Stomach (tissue), 19 donors: ENCODE measurements at places on chromosomes 6 and 20. TPM values are rescaled to one million over a fixed set of nuclear protein-coding genes. Genes with fewer than 3 reads are reported as not detected.

Gene TMEM170B
- total RNA-seq: 0.29 TPM

Gene ZC3H12D
- 1.1 TPM for total RNA-seq

- no peaks in the 10 kb centered on the region for H3K4me1 ChIP-seq
- no peak for DNase-seq
- no peaks in the 10 kb centered on the region for H3K27me3 ChIP-seq
- no peak overlapping the region for H3K4me3 ChIP-seq
- no peak overlapping the region for H3K27ac ChIP-seq
Observed at GRCh38 chr20:36991703-36992102, 40.2 kb upstream of the SAMHD1 start.

GRCh38 chr6:36367743-36368142, 19.7 kb downstream of the ETV7 start:
- DNase-seq: no peak
- no peak overlapping the region for H3K27ac ChIP-seq
- H3K4me3 ChIP-seq: no peak overlapping the region
- peaks cover 31% of the 10 kb centered on the region for H3K36me3 ChIP-seq
- no peaks in the 10 kb centered on the region for H3K27me3 ChIP-seq

- no peaks in the 10 kb centered on the region for H3K27me3 ChIP-seq
- H3K27ac ChIP-seq: peak overlapping the region; percentile 12
- DNase-seq: no peak
- no peak overlapping the region for H3K4me3 ChIP-seq
- peaks cover 35% of the 10 kb centered on the region for H3K4me1 ChIP-seq
Observed at GRCh38 chr6:111747829-111748228, 125.4 kb downstream of the FYN start.

GRCh38 chr6:105136431-105137350, 43.1 kb downstream of the POPDC3 start:
- H3K4me1 ChIP-seq: peaks cover 22% of the 10 kb centered on the region
- H3K36me3 ChIP-seq: no peaks in the 10 kb centered on the region
- peak overlapping the region; percentile 81 for H3K27ac ChIP-seq

Gene ULBP3
- not detected for total RNA-seq

GRCh38 chr6:31587791-31588777, 2.0 kb downstream of the LST1 start:
- H3K4me3 ChIP-seq: peak overlapping the region; percentile 31
- H3K27ac ChIP-seq: no peak overlapping the region
- H3K4me1 ChIP-seq: peaks cover 7% of the 10 kb centered on the region
- H3K36me3 ChIP-seq: no peaks in the 10 kb centered on the region
- no peaks in the 10 kb centered on the region for H3K27me3 ChIP-seq
- DNase-seq: no peak

Gene HCRTR2
- total RNA-seq: not detected

Gene RHAG
- 0.92 TPM for total RNA-seq

DNA sequence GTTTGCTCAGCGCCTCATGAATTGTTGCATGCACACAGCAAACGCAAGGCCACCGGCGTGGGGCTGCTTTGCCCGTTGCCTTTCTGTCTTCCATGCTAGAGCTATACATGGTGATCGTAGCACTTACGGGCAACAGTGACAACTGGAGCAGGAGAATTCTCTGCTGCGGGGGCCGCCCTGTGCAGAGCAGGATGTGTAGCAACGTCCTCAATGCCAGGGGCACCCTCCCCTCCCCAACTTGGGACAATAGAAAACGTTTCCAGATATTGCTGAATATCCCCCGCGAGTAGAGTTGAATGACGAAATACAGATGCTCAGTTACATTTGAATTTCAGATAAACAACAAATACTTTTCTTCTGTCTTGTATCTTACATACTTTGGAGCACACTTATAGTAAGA, 198.7 kb downstream of the TFAP2C start:
- H3K27ac ChIP-seq: no peak overlapping the region
- H3K36me3 ChIP-seq: no peaks in the 10 kb centered on the region
- no peaks in the 10 kb centered on the region for H3K4me1 ChIP-seq
- DNase-seq: no peak

DNA sequence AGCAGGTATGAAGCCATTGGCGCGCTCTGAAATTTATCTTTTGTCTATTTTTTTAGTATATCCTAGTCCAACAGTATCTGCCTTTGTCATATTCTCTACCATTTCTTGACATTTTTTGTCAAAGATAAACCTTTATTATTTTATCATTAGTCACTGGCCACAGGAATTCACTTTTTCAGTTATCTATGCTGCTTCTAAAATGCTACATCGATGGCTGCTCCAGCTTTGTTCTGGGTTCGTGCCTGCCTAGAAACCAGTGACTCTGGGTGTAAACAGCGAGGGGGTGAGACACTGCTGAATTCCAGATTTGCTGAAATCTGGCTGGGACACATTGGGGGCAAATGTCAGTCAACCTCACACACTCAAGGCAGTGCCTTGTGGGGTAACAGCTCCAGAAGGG, 193.4 kb downstream of the CDC5L start:
- H3K4me1 ChIP-seq: no peaks in the 10 kb centered on the region
- DNase-seq: no peak
- H3K27ac ChIP-seq: no peak overlapping the region
- H3K4me3 ChIP-seq: no peak overlapping the region
- H3K27me3 ChIP-seq: no peaks in the 10 kb centered on the region

Gene CALHM5
- under 0.01 TPM for total RNA-seq

DNA sequence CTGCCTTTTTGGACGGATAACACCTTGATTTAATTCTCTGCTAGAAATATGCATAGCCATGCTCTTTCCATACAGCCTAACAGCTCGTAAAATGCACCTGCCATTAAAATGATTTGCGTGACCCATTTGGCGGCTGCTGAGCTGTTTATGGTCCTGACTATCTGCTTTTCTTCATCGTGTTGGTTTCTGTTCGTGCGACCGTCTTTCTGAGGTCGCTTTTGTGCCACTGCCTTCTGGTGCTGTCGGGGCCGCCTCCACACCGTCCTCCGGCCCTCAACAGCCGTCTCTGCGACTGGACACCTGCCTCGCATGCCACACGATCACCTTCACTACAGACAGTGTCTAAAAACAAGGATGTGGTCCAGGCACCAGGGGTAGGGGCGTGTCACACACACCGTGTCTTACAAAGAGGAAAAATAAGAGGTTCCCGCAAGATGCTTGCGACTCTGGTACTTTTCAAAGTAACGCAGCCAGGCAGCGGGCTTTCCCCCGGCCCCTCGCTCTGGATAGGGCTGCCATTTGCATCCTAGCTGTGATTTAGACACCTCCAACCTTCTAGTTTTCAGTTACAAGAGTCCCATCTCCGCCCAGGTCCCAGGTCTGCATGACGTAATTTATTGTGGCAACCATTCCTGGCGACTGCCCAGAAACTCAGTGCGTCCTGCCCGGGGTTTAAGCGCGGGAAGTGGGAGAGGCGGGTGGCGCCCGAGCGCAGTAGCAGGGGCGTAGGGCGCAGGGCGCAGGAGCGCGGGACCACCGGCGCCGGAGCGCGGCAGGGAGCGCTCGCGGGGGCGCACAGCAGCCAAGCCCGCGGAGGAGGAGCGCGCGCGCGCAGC, at the start of gene STMND1:
STMND1 (plus strand) TSS at position 629 of the 836 bp plus-strand sequence. CDS start 208 bp downstream, outside the sequence.
- peak; percentile 80 for DNase-seq
- peaks cover 19% of the 10 kb centered on the region for H3K4me1 ChIP-seq
- H3K27me3 ChIP-seq: no peaks in the 10 kb centered on the region

DNA sequence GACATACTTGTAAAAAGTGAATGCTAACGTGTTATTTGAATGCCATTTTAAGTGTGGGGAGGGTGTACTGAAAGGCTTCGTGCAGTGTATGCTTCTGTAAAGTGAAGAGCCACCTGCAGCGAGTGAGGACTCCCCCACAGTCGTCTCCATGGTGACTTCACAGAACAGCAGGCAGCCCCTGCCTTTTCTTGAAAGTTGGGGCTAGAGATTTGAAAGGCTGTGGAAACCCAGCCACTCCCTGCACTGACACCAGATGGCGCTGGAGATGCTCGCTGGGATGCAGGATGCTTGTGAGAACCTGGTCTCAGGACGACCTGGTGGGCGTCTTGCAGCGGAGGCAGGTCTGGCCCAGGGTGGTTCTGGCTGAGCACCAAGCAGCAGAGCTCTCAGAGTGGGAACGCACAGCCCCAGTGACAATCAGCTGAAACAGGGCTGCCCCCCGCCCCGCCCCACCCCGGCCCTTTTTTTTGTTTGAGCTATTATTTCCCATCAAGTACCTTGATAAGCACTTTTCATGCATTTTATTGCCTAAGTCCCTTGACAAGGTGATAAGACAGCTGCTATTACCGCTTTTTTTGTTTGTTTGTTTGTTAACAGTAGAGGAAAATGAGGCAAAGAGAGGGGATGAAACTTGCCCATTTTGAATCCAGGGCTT, 150.3 kb downstream of the SYCP2 start:
- no peaks in the 10 kb centered on the region for H3K27me3 ChIP-seq
- peak; percentile 60 for DNase-seq
- H3K4me3 ChIP-seq: no peak overlapping the region
- no peaks in the 10 kb centered on the region for H3K4me1 ChIP-seq
- H3K36me3 ChIP-seq: no peaks in the 10 kb centered on the region
- no peak overlapping the region for H3K27ac ChIP-seq

DNA sequence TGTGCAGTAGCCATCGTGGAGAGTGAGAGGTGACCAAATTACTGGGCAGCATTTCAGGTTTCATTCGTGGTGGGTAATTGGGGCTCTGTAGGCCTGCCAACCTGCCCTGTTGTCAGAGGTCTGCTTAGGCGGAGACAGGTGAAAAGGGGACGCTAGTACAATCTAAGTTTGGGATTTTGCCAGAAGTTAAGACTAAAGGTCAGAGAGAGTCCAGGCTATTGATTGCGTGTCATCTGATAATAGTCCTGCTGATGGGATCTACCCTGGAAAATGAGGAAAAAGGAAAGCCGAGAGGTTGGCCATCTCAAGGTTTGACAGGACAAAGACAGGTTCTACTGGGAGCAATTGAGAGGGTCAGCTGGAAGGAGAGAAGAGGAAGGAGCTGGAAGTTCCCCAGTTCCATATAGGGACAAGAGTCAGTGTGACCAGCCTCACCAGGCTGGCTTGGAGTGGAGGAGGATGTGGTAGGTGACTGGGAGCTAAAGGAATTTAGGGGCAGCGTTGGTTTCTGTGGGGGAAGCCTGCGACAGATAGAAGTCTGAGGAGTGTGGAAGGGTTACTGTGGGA, 10.9 kb downstream of the ARFGEF2 start:
- H3K27ac ChIP-seq: peak overlapping the region; percentile 10
- no peak overlapping the region for H3K4me3 ChIP-seq
- no peaks in the 10 kb centered on the region for H3K36me3 ChIP-seq
- DNase-seq: no peak
- peaks cover 62% of the 10 kb centered on the region for H3K4me1 ChIP-seq
- H3K27me3 ChIP-seq: no peaks in the 10 kb centered on the region

- no peaks in the 10 kb centered on the region for H3K36me3 ChIP-seq
- H3K4me1 ChIP-seq: peaks cover 19% of the 10 kb centered on the region
- H3K27me3 ChIP-seq: no peaks in the 10 kb centered on the region
- no peak overlapping the region for H3K27ac ChIP-seq
- no peak for DNase-seq
- no peak overlapping the region for H3K4me3 ChIP-seq
Observed at GRCh38 chr20:25408890-25409289, 1.4 kb downstream of the GINS1 start.

- H3K27me3 ChIP-seq: no peaks in the 10 kb centered on the region
- DNase-seq: no peak
- H3K4me3 ChIP-seq: no peak overlapping the region
- no peaks in the 10 kb centered on the region for H3K4me1 ChIP-seq
- no peak overlapping the region for H3K27ac ChIP-seq
- no peaks in the 10 kb centered on the region for H3K36me3 ChIP-seq
Observed at GRCh38 chr6:21634582-21634981, 41.0 kb downstream of the SOX4 start.

Gene KCNK5
- 6.7 TPM for total RNA-seq

DNA sequence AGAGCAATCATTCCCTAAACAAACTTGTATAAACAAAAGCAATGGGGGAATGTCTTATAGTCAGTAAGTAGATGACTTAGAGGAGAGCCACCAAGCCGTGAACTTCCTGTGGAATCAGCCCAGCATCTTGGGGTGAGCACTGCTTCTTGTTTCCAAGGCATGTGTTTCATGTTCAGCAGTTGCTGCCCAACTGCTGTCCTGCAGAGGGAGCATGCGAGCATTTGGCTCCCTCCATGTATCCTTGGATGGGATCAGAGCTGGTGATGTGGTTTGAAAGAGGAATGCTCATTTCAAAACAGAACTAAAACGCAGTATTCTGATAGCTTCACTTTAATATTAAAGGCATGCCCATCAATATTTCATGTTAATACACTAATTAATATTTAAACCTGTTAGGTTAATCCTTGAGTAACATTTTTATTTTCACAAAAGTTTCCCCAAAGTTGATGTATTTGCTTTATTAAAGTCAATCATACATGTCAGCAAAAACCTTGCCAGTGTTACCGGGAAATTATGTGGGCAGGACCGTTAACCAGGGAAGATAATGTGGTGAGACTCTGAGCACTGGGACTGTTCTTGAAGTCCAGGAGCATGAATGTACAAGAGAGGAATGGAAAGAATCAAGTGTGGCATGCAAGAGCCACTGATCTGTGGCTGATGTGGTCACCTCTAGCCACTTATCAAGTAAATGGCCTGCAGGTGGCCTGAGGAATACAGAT, 172.1 kb upstream of the GGTLC1 start:
- no peak overlapping the region for H3K27ac ChIP-seq
- no peaks in the 10 kb centered on the region for H3K36me3 ChIP-seq
- H3K4me1 ChIP-seq: peaks cover 5% of the 10 kb centered on the region
- DNase-seq: peak; percentile 63
- no peak overlapping the region for H3K4me3 ChIP-seq

- H3K27me3 ChIP-seq: no peaks in the 10 kb centered on the region
- peaks cover 29% of the 10 kb centered on the region for H3K4me1 ChIP-seq
Observed at GRCh38 chr6:11711003-11711983, 67.3 kb downstream of the ADTRP start.

Gene PHACTR1
- total RNA-seq: 17.4 TPM

DNA sequence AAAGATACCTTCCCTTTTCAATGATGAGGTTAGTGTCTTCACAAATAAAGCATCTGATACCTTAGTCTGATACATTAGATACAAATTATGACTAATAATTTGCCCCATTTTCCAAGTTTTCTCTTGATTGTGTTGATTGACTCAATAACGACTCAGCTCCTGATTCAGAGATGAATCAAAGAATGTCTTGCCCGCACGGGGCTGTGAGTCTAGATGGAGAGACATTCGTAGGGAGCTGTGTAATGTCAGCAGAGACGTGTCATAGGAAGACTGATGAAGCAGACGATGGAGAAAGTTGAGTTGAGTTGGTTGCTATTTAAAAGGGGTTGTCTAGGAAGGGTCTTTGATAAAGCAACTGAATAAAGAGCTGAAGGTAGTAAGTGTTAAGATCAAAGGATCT, 78.2 kb downstream of the TSHZ2 start:
- H3K27me3 ChIP-seq: no peaks in the 10 kb centered on the region
- no peak overlapping the region for H3K4me3 ChIP-seq
- H3K4me1 ChIP-seq: no peaks in the 10 kb centered on the region
- DNase-seq: no peak

GRCh38 chr6:46684771-46685170, 2.9 kb upstream of the TDRD6 start:
- H3K4me3 ChIP-seq: no peak overlapping the region
- H3K27ac ChIP-seq: no peak overlapping the region
- H3K36me3 ChIP-seq: no peaks in the 10 kb centered on the region
- no peak for DNase-seq
